ENCODE measurements at places on chromosomes 12 and 14.

DNA sequence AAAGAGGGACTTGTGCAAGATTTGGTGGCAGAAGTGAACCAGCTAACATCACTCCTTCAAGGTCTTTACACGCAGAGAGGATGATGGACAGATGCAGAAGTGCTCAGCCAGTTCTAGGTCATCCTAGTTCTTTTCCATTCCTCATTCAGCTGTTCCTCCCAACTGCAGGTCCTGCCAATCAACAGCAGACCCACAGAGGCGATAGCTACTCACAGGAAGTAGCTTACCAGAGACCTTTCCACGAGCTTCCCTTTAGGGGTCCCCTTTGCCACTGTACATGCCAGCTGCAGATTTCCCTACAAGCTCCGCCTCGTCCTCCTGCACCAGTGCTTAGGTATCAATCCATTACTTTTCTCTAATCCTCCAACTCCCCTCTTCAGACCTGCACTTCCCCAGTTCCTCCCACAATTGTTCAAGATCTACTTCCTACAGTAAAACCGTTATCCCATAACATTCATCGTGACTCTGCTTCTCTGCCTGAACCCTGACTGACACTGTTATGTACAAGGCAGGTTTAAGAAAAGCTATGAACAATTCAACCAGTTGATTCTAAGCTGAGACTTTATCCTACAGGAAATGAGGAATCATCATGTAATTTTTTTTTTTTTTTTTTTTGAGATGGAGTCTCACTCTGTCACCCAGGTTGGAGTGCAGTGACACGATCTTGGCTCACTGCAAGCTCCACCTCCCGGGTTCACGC, 22.5 kb downstream of the RECQL start:
- no peak for DNase-seq

DNA sequence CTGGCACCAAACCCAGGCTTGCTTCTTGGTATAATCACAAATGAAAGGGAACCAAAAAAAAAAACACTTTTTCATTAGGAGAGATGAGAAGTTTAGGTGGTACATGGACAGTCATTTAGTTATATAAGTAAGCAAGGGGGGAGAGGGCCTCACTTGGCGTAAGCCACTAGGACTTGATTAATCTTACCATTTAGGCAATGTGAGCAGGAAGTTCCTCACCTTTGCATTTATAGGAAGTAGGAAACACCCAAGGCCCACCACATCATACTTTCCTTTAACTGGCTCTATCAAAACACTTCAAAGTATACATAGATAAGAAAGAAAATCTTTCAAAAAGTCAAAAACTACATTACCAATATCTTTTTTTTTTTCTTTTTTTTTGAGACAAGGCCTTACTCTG, 6.7 kb upstream of the RPS6KA5 start:
- no peak for DNase-seq

GRCh38 chr12:74801625-74802024, 264.0 kb downstream of the ATXN7L3B start:
- no peak for DNase-seq

- DNase-seq: no peak
Measured at GRCh38 chr12:122872815-122873361, 23.0 kb downstream of the VPS37B start.
